ENCODE measurements at places on chromosomes 2 and 18. TPM values are rescaled to one million over a fixed set of nuclear protein-coding genes. Genes with fewer than 3 reads are reported as not detected.

Gene IL1F10
- total RNA-seq: not detected

Gene ARHGAP25
- 23.3 TPM for total RNA-seq

Gene CPO
- total RNA-seq: not detected

Gene AAK1
- 145 TPM for total RNA-seq

Gene AGXT
- not detected for total RNA-seq

Gene RUFY4
- not detected for total RNA-seq

Gene OR6B2
- not detected for total RNA-seq

Gene TYW5
- 11.0 TPM for total RNA-seq

Gene DYSF
- 28.9 TPM for total RNA-seq

Gene AKAIN1
- total RNA-seq: not detected
